ENCODE measurements at places on chromosomes 2 and 18.

- no peak for DNase-seq
These were observed 498 bp downstream of the ITGAV start for GRCh38 chr2:186590350-186590758.

GRCh38 chr2:238501311-238501710, 74.6 kb downstream of the ASB1 start:
- DNase-seq: no peak

GRCh38 chr2:20624156-20624883, 26.6 kb downstream of the HS1BP3 start:
- DNase-seq: no peak

GRCh38 chr2:66578054-66578686, 143.2 kb downstream of the MEIS1 start:
- DNase-seq: no peak

DNA sequence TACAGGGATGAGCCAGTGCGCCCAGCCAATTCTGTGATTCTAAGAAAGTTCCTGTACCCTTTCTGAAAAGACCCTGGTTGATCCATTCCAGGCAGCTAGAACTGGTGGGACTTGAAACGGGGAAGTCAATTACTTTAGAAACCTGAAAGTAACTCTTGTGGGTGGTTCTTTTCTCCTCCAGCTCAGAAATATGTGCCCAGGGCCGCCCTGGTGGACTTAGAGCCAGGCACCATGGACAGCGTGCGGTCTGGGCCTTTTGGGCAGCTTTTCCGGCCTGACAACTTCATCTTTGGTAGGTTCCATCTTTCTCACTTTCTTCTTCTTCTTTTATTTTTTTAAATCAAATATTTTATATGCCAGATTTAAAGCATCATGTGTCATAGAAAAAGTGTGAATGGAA, 2.7 kb downstream of the TUBB6 start:
- DNase-seq: no peak

DNA sequence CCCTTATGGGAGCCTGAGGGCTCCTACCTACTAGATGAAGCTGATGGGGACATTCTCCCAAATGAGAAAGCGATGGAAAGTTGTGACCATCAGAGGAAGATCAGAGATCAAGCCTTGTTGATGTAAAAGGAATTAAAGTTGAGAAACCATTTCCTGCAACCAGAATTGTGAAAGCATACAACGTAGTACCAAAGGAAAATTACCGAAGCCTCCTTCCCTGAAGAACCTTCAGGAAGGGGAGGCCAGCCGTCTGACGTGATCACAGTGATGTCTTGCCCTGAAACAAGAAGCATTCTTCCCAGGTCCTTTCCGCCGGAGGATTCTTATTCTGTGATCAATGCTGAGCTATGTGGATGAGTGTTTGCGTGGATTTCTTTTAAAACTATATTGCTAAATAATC, 211.6 kb upstream of the TNP1 start:
- no peak for DNase-seq

DNA sequence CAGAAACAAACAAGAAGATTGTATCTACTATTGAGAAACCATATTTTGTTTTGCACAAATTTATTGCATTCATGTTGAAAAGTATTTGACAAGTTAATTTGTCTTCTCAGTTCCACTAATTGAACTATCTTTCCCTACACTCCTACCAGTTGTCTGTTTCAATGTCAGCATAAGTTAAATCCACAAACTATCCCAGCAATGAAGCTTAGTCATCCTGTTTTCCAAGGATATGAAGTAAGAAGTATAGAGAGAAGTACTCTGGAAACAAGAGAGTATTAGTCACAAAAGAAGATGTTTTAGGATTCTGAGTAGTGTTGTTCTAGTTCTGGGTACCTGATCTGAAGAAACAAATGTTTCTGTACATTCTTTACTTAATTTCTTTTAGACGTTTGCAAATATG, 261.6 kb upstream of the ZNF804A start:
- DNase-seq: no peak

GRCh38 chr18:59357928-59358327, 1.1 kb downstream of the LMAN1 start:
- no peak for DNase-seq

GRCh38 chr2:148926981-148927401, 52.0 kb downstream of the KIF5C start:
- no peak for DNase-seq

GRCh38 chr18:32577561-32577960, 106.9 kb upstream of the GAREM1 start:
- no peak for DNase-seq

DNA sequence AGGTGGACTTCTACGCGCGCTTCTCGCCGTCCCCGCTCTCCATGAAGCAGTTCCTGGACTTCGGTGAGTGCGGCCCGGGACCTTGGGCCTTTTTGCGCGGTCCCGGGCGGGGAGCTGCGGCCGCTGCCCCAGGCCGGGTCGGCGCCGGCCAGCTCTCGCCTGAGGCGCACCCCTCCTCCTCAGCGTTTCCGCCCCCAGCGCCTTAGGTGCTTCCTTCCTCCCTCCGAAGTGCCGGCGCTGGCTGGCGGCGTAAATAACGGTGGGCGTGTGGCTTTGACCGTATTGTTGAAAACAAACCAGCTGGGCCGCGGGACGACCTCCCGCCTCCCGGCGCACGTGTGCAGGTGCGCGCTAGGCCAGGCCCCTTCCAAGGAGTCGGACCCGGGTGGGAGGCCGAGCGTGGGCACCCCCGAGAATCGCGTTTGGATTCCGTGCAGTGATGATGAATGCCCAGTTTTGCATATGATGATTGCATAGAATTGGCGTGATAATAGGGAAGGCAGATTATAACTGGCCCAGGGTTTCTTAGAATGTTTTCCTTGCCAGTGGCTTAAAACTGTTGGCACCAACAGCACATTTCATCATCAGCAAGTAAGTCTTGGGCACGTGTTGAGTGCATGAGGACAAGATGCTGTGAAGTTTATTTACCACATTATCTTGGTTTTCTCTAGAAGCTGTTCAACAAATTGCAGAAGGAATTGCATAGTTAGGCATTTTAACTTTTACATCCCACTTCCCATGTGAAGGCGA, 569 bp downstream of the PDK1 start:
- peak; percentile 14 for DNase-seq

DNA sequence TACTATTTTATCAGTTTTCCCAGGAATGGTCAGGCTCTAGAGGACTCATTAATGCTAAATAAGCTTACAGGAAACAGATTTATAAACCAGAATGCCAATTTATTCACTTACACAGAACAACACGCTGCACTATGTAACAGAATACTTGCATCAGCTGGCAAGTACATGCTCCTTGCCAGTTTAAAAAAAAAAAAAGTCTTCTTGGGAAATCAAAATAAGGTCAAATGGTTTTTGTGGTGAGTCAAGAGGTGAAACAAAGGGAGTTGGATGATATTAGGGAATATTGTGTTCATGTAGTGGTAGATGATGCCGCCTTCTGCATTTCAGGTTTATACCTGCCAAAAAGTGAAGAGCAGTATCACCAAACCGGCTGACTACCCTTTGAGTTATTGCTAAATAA, 1322.1 kb upstream of the ZEB2 start:
- no peak for DNase-seq

- DNase-seq: no peak
These were observed 333.7 kb upstream of the MEIS1 start for GRCh38 chr2:66101206-66101605.

DNA sequence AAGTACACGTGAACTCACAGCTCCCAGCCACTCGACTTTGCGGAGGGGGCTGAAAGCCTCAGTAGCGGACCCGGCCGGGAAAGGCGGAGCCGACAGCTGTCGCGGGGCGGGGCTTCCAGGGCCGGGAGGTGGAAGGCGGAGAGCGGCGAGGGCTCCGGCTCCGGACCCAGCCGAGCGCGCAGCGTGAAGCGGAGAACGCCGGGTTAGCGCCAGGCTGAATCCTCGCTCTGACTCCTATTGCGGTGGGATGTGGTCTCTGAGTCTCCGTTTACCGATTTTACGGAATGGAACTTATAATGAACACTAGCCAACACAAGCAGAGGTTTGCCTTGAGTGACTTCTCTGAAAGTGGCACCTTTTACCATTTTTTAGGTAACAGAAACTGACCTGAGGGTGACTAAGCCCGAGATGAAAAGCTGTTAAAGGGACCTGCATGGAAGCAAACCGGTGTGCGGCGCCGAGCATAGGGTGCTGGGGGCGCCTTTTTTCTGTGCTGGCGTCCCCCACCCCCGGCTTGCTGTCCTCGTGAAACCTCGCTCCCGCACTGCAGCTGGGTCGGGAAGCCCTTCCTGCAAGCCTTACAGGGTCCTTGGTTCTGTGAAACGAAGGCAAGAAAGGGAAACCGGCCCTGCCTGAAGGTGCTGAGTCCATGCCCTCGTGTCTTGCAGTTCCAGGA, 72.9 kb downstream of the EN1 start:
- DNase-seq: no peak

DNA sequence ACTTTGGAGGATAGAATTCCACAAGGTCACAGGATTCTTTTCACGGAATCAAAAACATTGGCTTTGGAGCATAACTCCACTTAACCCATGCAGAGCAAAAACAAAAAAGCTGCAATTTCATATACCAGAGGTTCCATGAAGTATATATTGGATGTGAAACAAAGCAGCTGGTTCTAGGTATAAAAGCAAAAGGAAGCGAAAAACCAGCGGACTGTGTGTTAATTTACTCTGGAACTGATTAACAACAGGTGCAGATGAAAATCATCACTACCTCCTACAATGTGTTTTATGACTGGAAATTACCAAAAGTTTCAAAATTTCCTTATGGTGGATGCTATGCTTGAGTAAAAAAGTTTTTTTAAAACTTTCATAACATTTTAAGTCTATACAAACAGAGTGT, 54.4 kb upstream of the LINC00305 start:
- no peak for DNase-seq

DNA sequence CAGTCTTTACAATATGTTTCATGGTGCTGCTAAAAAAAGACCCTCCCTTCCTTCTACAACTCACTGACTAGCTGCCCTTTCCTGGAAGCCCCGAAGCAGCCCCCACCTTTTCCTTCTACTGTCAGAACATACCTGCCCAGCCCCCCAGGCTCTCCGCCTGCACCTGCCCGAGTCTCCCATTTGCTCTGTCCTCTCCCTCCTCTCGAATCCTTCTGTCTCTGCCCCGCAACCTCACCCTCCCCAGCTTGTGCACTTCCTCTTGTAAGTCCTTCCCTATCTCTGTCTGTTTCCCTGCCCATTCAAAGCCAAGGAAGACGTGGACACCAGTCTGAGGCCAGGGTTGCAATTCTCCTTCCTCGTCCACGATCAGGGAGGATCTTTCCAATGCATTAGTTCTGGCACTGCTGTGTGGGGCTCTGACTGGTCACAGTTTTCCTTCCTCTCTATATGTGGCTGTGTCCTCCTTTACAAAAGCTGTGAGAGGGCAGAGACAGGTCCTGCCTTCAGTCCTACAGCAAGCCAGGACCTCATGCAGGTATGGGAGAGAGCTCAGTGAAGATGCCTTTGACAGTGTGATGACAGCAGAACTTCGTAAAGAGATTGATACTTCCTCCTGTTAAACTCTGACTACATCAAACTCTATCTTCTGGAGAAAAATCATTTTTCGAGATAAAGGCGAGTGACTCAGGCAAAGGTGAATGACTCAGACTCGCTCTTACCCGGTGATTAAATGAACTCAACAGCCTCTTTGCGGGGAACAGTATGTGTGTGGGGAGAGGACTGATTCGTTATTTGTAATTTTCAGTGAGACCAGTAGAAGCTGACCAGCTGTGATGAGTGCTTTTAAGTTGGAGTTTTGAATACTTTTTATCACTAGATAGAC, 14.2 kb downstream of the TNFRSF11A start:
- DNase-seq: no peak

DNA sequence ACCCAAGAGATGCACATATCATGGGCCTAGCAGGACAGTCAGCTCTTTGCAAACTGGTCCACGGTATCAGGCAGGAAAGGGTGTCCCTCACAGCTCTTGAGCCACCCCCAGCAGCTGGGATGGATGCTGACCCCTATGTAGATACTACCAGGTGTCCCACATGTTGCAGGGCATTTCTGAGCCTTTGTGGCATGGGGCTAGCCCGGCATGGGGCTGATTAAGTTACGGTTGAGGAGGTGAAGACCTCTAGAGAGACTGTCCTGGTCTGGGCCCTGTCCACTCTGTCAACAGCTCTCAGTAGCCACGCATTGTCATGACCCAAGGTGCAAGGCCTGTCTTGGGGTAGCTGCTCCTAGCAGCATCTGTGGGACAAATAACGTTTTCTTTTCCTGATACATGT, 6.7 kb downstream of the LDLRAD4 start:
- no peak for DNase-seq

Data from stimulated activated CD8-positive, alpha-beta memory T cell treated with anti-CD3 and anti-CD28 coated beads, Interleukin-4, amount 100 ng/mL, for 1 hour (primary cell).